ENCODE measurements at places on chromosomes 5 and 9.

GRCh38 chr9:136848393-136849037 lies 694 bp upstream of the PHPT1 start:
- DNase-seq, result no peak

- DNase-seq, result peak; percentile 6
Observed at GRCh38 chr5:123943151-123943550, 431.2 kb downstream of the CSNK1G3 start.

GRCh38 chr5:155711882-155712281 lies 615.1 kb upstream of the SGCD start:
- DNase-seq, result no peak

DNA sequence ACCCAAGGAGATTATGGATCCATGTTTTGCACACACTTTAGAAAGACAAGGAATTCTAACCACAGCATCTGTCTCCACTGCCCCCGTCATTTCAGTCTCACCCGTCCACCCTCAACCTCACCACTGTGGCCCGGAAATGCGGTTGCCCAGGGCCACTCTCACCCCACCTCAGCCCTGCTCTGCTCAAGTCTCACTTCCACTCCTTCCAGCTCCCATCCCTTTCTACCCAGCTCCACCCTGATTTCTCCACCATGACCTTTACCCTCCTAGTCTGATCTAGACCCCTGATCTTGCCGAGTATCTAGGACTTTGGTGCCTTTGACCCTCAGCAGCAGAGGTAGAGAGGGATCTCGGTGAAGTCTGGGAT lies 7.2 kb upstream of the KCNIP1 start:
- DNase-seq, result no peak

GRCh38 chr5:175392236-175392635 lies 51.7 kb downstream of the DRD1 start:
- no peak for DNase-seq

DNA sequence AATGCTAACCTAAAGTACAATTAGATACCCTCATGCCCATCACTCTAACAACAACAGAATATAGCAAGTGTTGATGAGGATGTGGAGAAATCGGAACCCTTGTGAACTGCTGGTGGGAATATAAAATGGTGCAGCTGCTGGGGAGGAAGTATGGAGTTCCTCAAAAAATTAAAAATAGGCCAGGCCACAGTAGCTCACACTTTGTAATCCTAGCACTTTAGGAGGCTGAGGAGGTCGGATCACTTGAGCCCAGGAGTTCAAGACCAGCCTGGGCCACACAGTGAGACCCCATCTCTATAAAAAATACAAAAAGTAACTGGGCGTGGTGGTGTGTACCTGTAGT lies 18.0 kb upstream of the MRNIP start:
- no peak for DNase-seq

DNA sequence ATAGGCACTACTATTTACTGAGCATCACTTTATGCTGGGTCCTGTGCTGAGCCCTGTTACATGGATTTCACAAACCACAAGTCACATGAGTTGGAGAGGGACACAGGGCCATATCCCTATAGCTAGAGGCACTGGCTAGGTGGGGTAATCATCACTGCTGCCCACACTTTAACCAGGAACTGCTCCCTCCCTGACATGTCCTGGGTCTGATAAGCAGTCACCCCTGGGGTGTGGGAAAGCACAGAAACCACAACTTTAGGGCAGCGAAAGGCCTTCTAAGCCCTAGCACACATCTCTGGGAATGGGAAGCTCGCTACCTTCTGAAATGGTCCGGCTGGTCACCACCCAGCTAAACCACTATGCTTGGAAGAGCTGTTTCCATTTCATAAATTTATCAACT lies 15.0 kb downstream of the TBC1D2 start:
- no peak for DNase-seq

GRCh38 chr9:138049779-138050471 lies 172.3 kb downstream of the CACNA1B start:
- DNase-seq, result no peak

DNA sequence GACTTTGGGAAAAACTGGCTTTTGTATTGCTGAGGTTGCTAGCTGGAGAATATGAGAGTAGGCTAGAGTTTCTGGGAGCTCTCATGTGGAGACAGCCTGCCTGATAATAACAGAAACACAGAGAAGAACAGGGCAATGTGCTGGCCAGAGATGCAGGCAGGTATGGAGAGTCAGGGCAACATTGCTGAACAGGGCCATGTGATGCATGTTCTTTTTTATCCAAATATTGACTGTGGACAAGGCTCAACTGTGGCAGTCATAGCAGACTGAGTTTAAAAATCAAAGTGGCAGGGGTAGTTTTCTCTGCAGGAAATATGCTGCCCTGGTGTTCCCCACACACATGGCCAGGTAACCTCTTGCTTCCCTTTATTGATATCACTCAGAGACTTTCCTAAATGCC lies 381.1 kb downstream of the RASEF start:
- no peak for DNase-seq

DNA sequence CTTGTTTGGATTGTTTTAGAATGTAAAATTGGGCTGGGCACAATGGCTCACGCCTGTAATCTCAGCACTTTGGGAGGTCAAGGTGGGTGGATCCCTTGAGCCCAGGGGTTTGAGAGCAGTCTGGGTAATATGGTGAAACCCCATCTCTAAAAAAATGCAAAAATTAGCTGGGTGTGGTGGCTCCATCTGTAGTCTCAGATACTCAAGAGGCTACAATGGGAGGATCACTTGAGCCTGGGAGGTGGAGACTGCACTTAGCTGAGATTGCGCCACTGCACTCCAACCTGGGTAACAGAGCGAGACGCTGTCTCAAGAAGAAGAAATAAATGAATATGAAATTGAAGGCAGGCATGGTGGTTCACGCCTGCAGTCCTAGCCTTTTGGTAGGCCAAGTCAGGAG lies 21.3 kb downstream of the MAML1 start:
- DNase-seq, result no peak
